Glutamatergic neuron (in vitro differentiated cells): ENCODE measurements at places on chromosomes 5 and 9.

DNA sequence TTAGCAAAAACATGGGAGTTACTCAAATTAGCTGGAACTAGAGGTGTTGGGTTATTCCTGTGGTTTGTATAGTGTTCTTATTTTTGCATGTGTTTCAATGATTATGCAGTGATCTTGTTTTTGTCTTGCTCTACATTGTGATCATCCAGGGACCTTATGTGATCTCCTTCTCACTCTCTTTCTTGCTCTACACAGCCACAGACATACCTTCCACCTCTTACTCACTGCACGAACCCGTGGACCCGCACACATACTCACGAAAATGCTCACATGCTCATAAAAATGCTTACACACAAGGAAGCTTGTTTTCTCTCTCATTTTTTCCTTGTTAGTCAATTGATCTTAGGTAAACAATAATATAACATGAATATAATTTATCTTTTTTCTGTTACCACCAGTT, 187.1 kb downstream of the KDM4C start:
- DNase-seq = no peak

- no peak for DNase-seq
Measured at GRCh38 chr5:158422653-158423515, 563.9 kb upstream of the CLINT1 start.

- no peak for DNase-seq
Measured at GRCh38 chr5:152181461-152181860, 223.6 kb downstream of the NMUR2 start.

DNA sequence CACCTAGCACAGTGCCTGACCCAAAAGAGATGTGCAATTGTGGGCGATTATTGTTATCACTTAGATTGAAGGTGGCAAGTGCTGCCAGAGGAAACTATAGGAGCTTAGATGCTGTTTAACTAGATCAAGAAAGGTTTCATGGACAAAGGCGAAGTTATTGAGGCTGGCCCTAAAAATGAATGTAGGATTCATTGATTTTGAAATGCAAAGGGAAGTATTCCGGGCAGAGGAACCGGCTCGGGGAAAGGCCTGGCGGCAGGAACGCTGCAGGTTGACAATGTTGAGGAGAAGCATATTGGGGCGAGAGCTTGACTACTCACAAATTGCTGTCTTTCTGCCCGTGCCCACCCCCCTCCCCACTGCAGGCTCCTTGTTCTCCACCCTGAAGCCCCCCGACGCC, 37.4 kb upstream of the TTC1 start:
- DNase-seq = no peak

GRCh38 chr9:136157477-136158265, 39.0 kb upstream of the TMEM250 start:
- no peak for DNase-seq

DNA sequence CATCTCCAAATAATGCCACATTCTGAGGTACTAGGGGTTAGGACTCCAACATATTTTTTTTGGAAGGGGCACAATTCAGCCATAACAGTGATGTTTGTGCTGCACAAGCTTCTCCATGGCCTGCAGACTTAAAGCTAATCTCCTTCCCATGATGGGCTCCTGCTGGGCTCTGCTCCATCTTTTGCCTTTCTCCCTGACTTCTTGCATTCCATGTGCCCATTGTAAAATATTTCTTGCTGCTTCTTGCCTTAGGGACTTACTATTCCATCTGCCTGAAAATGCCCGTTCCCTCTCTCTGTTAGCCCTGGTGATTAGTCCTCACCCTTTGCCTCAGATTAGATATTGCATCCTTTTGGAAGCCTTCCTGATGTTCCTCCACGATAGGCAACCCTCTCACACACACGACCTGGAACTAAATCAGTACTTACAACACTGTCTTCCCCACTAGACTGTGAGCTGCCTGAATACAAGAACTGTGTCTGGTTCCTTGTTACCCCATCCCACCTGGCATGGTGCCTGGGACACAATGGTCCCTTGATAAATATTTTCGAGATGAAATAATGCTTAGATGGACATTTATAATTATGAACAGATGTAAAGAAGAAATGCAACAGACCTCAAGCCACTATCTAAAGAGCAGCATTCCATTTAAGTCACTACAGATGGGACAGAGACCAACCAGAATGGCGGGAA, 33.5 kb downstream of the OR1J1 start:
- no peak for DNase-seq

DNA sequence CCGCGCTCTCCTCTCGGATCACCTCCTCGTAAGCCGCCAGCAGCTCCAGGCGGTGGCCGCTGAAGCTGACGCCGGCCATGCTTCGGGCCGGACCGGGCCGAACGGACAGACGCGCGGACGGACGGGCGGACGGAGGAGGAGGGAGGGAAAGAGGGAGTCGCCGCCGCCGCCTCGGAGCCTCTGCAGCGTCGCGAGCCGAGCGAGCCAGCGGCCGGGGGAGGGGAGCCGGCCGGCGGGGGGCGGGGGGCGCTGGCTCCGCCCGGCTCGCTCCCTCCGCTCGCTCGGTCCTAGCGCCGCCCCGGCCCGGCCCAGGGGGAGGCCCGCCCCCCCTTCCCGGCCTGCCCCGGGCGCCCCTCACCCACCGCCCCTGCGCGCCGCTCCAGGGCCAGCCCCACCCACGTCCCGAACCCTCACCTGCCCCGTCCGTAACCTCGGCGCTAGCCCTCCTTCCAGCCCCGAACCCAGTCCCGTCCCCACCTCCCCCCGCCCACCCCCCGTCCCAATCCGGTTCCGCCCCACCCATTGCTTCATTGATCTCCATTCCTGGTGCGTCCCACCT, at the start of gene DBN1:
TSS of gene DBN1 (minus strand) at position 192 of the 559 bp plus-strand sequence. CDS start at position 79, 113 bp downstream.
- peak; percentile 81 for DNase-seq

DNA sequence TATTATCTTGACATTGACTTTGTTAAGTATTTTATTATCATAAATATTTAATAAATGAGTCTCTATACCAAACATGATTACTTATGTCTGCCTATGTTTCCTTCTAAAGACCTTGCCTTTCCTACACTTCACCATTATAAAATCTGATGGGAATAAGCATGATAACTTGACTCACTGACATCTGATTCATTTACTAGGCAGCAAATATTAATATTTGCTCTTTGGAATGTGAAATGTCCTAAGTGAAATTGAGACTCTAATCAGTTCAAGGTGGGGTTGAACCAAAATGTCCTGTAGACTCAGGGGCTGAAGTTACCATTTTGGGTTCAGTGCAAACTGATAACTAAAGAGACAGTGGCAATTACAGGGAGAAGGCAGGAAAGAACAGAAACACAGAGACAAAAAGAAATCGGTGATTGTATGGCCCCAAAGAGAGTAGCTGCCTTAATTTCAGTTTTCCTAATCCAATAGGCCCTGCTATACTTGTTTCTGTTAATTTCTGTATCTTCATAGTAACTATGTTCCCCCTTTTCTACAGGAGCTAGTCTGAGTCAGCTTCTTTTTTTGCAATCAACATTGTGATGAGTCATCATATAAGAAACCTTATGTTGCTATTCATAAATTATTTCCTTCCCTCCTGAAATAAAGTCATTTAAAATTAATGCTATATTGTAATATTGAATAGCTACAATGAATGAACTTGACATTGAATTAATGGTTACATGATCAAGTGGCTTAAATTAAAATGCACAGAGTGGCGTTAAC, 296.8 kb downstream of the PDE4D start:
- DNase-seq = no peak

GRCh38 chr5:58674711-58675110, 91.8 kb downstream of the RAB3C start:
- no peak for DNase-seq

DNA sequence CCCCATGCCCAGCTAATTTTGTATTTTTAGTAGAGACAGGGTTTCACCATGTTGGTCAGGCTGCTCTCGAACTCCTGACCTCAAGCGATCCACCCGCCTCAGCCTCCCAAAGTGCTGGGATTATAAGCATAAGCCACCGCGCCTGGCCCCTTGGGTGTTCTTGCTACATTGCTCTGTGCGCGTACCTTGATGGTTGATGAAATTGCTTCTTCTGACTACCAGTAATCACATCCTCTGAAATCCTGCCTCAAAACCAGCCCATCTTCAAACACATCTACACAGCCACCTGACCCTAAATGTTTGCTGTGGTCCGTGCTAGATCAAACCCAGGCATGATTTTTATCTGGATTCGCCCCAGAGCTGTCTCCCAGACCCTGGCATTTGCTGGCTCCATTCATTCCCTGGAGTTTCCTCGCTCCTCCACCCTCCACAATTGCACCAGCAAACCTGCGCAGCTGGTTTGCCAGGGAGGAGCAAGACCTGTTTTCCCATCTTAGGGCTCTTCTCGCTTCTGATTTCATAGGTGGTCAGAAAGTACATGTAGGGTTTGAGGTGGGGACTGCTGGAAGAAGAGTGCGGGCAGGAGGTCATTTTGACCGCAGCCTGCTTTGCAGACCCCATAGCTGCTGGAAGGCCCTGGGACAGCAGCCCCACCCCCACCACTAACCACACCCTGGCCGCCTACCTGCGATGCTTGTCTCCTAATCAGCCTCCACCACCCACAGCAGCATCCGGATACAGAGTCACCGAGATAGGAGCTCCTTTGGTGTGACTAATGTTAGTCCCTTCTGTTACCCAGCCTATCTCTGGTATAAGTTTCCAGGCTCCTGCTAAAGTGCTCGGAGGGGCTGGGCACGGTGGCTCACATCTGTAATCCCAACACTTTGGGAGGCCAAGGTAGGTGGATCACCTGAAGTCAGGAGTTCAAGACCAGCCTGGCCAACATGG, 22.7 kb downstream of the SWI5 start:
- DNase-seq = no peak
